Fibroblast of skin of right quadriceps (primary cell): ENCODE measurements at places on chromosomes 5 and 9.

DNA sequence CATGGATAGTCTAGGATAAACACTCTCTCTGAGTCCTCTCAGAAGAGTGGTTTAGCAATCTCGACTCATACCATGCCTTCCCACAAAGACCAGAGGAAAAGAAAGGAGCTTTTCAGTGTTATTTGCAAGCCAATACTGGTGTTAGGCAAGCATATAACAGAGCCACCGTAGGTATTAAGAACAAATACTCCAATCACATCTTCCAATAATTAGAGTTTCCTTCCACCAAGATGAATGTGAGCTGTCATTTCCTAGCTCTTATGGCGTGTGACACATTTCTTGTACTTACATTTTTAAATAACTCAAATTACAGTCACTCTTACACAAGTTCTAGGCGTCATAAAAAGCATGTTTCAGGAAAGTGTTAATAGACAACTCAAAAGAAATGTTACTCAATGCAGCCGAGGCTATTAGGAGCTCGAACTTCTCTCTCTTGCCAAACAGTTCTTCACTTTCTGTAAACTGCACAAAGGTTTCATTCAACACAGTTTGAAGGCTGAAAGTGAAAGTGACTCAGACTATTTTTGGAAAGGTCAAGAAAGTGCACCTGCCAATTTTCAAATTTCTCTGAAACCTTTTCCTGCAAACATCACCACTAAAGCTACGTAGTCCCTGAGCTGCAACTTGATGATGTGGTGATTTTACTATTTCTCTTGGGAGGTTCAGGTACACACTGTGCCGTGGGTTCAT is 153.8 kb downstream of the AUH start:
- DNase-seq: peak; percentile 79

GRCh38 chr5:148561801-148562311 is 92.5 kb downstream of the HTR4 start:
- no peak for DNase-seq

DNA sequence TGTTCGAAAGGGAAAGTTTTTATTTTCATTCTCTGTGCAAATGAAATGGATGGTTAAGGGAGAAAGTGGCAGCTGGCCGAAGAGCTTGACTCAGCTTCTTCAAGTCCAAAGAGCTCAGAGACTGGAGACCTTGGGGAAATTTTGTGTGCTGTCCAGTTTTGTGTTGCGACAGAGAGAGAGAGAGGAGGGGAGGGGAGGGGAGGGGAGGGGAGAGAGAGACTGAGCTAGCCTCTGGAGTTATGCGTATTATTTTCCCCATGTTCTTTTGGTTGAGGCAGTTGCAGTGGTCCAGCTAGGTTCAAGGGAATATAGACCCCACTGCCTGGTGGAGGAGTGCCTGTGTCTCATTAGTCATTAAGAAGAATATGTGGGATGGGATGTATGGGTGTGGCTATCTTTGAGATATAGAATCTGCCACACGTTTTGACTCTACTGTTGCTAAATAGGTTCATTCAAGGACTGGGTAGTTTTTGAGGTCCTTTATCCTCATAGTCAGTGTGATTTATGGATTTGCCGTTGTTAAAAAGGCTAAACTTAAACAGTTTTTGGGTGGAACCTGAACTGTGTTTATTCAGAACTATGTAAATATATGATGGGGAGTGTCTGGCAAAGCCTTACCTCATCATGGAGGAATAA is 69.7 kb downstream of the ARHGAP26 start:
- peak; percentile 43 for DNase-seq

GRCh38 chr5:92734211-92734940 is 846.6 kb downstream of the NR2F1-AS1 start:
- no peak for DNase-seq

DNA sequence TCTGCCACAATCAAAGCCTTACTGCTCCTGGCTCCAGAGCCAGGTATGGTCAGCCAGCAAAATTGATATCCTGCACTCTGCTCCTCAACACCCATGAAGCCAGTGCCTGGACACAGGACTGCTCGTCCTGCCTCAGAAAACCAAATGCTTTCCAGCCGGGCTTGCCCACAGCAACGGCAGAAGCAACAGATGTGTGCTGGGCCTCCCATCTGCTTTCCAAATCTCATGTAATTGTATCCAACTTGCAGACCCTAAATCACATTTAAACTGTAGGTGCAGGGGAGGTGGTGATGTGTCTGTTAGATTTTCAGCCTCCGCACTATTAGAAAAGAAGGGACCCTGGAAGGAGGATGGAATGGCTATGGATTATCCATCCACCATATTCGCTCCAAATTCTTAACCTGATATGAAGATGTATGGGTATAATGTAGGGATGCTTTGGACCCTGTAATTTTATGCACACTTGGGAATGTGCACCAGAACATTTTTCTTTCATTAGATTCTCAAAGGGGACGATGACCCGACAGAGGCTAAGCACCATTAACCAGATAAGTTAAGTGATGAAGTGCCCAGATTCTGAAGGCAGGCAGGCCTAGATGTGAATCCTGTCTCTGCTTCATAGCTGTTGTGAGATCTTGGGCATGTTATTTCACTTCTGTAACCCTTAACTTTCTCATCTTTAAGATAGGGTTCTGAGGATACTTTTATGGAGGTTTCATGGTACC is 58.2 kb downstream of the EXOSC2 start:
- DNase-seq: no peak

- DNase-seq: peak; percentile 34
These were observed 65.7 kb upstream of the ZNF462 start for GRCh38 chr9:106797299-106797698.

- DNase-seq: no peak
These were observed 246.8 kb downstream of the ARRDC3 start for GRCh38 chr5:91136271-91136670.

DNA sequence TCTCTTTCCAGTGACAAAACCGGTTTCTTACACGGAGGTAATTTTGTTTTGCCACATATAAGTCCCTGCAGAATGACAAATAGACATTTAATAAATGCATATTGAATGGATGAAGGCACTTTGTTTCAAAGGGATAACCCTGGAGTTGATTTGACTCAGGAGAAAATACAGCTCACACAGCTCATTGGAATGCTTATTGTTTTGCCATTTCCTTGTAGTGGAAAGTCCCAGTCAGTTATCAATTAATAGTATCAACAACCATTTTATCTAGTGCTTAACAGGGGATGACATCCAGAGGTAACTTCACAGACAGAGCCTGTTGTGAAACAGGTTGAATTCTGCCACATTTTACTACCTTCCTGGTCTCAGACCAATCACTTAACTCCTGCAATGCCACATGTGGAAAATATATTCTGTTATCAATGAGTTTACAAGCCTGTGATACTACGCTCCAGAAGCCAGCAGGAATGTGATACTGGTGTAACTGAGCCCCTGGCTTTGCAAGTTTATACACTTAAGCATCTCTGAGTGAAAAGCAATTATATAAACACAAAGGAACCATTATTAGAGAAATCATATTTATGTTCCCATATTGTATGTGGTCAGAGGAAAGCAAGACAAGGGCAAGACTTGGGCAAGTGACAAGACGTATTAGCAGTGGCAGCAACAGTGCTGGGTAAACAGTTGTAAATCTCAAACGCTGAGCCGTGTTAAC is 123.1 kb upstream of the ANKRD55 start:
- DNase-seq: no peak

- peak; percentile 89 for DNase-seq
These were observed 347.6 kb downstream of the GADD45G start for GRCh38 chr9:89952401-89952800.

DNA sequence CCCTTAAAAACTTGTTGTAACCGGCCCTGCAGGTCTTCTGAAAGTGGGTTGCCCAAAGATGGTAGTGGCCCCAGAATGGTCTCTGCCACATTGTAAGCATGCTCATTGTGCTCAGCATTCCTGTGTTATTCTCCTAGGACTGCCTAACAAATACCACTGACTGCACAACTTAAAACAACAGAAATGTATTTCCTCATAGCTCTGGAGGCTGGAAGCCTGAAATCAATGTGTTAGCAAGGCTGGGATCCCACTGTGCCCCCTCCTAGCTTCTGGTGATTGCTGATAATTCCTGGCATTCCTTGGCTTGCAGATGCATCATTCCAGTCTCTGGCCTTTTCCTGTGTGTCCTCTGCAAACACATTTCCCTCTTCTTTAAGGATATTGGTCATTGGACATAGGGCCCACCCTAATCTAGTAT is 3.4 kb upstream of the GCNT4 start:
- peak; percentile 85 for DNase-seq

- no peak for DNase-seq
These were observed 15.6 kb downstream of the EXOSC3 start for GRCh38 chr9:37769306-37769705.

GRCh38 chr5:849651-850301 is 1.0 kb downstream of the ZDHHC11 start:
- no peak for DNase-seq

- no peak for DNase-seq
These were observed 215.6 kb downstream of the ESM1 start for GRCh38 chr5:54769746-54770145.

- no peak for DNase-seq
These were observed at the start of gene ALDH1A1 for GRCh38 chr9:72952914-72953313. TSS of gene ALDH1A1 (minus strand) at chr9:72953053. CDS start at chr9:72953000, 53 bp downstream.

DNA sequence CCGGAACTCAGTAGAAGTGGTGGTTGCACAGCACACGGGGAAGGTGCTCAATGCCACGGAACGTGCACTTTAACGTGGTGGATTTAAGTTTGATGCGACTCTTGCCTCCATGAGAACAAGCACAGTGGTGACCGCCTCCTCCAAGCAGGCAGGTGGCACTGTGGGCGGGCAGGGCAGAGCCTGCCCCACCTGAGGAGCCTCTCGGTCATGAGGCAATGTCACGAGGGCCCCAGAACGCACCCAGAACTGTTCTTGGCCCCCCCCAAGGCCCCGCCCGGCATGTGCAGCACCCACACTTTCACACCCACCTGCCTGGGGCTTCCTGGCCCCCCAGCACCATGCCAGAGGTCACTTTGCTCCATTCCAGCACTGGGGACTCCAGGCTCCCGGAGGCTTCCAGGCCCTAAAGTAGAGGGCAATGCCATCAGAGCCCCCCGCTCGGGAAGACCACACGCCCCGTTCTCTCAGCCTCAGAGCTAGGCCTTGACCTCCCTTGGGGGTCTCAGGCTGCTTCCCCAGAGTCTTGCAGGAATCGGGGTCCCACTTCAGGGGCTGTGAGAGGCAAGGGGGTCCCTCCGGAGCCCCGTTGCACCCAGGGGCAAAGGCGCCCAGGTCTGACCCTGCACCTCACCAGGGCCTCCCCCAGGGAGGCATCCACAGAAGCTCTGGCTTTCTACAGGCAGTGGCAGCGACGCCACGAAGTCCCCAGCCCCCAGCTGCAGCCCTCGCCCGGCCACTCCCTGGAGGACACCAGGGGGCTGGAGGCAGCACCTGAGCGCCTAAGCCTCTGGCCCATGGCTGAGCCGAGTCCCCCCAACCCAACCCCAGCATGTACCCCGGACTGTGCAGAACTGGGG is 14.0 kb downstream of the CCDC187 start:
- DNase-seq: no peak

DNA sequence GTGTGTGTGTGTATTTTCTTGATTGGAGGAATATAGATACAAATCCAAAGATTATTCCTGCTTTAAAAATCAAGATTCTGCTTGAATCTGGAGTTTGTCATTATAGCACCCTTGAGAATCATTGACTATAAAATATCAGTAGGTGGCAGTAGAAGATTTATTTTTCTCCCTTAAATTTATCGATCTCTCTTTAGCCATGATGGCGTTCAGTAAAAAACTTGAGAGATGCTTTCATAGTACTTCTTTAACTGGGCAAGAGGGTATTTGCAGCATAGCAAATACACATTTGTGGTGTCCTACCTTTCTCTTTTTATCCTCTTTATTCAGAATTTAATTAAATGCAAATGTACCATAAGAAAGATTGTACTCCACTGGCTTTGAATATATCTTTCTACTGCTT is 307.7 kb downstream of the ADGRV1 start:
- peak; percentile 31 for DNase-seq

DNA sequence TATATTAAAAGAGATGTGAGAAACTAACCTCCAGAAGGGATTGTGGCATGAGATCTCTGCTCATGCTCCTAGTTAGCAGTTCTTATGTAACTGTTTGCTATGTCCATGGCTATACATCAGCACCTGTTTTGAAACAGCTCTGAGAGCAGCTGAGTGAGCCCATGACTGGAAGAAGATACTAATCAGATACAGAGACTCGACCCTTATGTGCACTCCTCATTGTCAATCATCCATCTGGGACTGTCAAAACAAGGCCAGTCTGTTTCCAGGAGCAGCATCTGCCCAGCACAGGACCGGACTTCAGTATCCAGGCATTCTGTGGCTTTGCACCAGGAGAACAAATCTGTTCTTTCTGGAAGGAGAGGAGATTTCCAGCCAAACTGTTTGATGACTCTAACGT is 77.7 kb downstream of the EFNA5 start:
- DNase-seq: no peak

DNA sequence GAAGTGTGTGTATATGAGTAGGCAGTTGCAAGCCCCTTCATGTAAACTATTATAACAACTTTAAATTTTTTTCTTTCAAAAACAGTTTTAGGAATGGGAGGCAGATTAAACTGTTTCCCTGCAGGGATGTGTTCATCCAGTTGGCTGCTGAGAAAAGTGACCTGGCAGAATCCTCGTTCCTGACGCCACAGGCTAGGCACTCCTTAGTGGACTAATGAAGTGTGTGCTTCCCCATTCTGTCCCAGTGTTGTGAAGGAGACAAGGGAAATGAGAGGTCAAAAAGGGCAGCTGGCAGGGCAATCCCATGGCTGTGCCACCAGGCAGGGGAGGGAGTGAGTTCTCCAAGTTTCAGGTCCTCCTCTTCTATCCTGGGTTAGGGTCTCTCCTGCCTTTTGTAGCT is 59.8 kb downstream of the FOXD1 start:
- DNase-seq: no peak

- no peak for DNase-seq
These were observed 12.8 kb upstream of the SLC25A51 start for GRCh38 chr9:37916471-37917312.

DNA sequence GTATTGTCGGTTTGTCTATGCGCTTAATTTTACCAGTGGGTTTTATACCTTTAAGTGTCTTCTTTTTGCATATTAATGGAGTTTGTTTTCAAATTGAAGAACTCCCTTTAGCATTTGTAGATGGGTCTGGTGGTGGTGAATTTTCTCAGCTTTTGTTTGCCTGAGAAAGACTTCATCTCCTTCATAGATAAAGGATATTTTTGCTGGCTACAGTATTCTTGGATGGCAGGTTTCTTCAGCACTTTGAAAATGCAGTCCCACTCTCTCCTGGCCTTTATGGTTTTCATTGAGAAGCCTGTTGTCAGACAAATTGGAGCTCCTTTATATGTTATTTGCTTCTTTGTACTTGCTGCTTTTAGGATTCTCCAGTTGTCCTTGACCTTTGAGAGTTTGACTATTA is 142.1 kb downstream of the RAB3C start:
- DNase-seq: no peak

DNA sequence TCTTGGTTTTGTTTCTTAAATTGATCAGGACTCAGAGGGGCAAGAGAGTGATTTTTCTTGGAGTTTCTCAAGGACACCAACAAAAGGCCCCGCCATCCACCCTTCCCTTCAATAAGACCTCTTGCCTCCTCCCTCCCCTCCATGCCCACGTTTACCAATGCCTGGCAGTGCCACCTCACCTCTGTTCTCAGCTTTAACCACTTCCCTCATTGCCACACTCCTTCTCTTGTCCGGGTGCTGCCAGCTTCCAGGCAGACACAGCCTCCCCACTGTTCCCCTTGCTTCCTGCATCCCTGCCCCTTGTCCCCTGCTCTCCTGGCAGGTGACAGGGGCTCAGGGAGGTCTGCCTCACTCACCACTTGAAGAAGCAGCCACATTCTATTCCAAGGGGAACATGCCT is 90.8 kb downstream of the LHX2 start:
- no peak for DNase-seq

- DNase-seq: no peak
These were observed 190.9 kb downstream of the SLC12A2 start for GRCh38 chr5:128274441-128274840.
